ENCODE measurements at places on chromosomes 1 and 21. TPM values are rescaled to one million over a fixed set of nuclear protein-coding genes. Genes with fewer than 3 reads are reported as not detected.

GRCh38 chr1:64505944-64506655 is 36.2 kb downstream of the CACHD1 start:
- DNase-seq, result no peak

GRCh38 chr21:37582590-37582989 is 216.0 kb downstream of the DYRK1A start:
- DNase-seq, result no peak

DNA sequence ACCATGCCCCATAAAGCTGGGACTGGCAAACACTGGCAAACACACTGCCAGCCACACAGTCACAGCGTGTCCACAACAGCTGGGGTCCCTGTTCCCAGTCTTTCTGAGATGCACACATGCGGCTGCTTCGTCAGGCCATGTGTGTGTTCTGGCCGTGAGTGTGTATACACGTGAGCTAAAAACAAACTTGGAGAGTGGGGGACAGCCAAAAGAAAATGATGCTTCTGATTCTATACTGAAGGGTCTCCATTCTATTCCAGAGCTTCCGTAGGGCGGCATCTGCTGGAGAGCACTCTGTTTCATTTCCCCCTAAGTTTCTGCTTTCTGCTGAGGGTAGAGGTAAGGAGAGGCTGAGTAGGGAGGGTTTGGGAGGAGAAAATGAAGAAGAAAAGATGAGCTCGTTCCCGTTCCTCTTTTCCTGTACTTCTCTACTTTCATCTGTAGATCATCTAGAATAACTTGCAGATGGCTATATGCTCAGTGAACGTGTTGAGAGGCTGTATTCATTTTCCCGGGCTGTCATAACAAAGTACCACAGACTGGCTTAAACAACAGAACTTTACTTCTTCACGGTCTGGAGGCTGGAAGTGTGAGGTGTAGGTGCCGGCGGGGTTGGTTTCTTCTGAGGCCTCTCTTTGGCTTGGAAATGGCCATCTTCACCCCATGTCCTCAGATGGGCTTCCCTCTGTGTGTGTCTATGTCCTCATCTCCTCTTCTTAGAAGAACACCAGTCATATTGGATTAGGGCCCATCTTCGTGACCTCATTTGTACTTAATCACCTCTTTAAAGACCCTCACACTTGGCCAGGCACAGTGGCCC is 151.6 kb downstream of the TOMM20 start:
- DNase-seq, result no peak

- DNase-seq, result no peak
Observed at GRCh38 chr1:27306892-27307761, 14.8 kb upstream of the TMEM222 start.

DNA sequence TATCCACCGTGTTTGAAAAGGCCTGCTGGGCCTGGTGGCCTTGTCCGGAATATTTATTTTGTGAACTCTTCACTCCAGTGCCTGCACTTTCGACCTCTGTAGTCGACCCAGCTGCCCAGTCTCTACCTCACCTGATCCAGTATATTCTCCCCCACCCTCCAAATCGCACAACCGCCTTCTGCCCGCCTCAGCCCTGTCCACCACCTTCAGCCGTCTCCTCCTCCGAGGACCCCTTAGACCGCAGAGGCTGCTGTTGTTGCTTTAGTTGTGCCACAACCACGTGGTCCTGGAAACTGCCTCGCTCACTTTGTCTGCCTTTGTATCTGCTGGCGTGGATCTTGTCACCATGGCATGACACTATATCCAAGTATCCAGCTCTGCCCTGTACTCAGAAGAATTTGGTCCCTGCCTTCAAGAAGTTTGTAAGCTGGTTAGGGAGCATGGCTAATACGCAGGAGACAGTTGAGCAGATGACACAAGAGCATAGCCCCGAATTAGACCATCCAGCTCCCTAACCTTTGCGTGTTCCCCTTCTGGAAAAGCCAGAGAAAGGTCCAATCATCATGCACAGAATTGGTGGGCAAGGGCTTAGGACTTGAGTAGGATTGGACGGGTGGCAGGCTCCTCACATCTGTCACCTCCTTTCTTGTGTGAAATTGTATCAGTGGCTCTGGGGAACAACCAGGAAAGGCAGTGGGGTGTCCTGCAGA is 1.5 kb downstream of the PHGDH start:
- DNase-seq, result no peak

DNA sequence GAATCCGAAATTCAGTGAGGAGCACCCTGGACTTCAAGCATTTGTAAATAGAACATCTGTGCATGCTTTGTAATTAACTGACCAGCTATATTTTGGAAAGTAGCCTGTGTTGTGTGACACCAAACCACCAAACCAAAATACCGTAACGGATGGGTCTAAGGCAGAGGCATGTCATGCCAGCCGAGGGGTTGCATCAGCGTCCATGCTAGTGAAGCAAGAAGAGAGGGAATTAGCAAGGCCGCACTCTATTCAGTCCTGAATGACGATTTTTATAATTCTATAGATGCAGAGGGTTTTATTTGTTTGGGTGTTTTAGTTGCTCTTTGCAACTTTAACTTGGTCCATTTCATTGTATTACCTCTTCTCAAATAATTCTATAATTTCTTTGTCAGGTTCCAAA is 116.8 kb upstream of the SMYD2 start:
- no peak for DNase-seq

GRCh38 chr1:156149374-156150332 is 3.7 kb upstream of the SEMA4A start:
- no peak for DNase-seq

DNA sequence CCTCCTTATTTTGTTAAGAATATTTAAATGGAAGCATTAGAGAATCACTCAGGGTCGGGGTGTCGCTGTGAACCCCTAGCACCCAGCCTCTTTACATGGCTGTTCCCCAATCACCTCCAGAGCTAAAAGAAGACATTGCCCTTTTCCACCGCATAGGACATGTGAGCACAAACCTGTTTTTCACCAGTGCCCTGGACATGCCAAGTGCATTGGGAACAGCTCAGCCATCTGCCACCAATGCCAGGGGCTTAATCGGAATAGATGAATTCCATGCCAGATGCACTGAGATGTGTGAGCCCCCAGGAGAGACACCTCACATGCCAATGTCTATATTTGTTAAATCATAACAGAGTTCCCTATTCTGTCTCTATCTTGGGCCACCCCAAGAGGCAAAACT is 33.3 kb downstream of the EIF2D start:
- DNase-seq, result no peak

DNA sequence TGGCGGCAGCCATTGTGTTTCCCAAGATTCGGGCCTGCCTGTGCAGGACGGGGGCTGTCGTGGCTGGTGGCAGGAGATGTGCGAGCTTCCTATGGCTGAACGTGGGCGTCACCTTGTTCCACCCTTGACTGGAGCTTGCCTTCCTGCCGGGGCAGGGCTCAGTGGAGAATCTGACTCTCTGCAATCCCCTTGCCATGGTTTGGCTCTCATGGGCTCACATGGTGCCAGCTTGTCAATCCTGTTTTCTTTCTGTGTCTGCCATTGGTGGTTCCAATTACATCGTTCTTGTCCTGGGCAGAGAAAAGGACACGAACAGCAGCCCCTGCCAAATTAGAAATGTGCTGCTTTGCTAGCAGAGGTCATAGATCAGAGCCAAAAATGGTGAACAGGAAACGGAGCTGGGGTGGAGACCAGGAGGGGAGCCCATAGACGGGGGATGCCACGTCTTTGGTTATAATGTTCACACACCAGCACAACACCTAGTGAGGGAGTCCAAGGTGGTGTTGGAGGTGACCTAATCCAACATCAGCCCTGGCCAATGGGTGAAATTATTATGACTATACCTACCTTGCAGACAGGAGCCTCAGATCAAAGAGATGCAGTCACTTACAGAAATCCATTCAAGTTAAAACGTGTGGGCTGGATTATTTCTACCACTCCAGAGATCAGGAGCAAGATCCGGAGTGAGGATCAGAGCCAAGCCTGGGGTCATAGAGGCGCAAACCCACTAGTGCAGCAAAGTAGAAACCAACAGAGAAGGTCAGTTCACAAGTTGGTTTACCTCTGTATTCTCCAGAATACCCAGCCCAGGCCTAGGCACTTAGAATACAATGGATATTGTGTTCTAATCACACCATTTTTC is 253.1 kb downstream of the SIPA1L2 start:
- no peak for DNase-seq

GRCh38 chr21:25859235-25859929 is 124.6 kb downstream of the GABPA start:
- no peak for DNase-seq

- no peak for DNase-seq
Observed at GRCh38 chr1:183331091-183331742, 87.0 kb downstream of the NMNAT2 start.

DNA sequence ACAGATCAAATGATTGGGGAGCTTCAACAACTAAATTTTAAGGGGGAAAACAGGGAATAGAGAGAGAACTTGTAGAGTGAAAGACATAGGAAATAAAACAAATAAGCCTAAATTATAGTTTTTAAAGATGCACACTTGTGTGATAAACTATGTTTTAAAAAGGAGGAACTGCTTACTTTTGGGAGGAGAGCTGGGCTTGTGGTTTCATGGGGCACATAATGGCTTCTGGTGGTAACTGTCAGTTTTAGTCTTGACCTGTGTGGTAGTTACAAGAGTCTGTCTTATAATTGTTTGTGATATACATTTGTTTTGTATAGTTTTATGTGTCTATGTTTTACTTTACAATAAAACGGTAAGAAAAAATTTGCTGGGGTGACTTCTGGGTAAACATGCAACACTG is 165.3 kb downstream of the COL24A1 start:
- DNase-seq, result no peak

The OPRD1 gene
- total RNA-seq, result not detected

The MYBPH gene
- total RNA-seq, result not detected

The LGR6 gene
- not detected for total RNA-seq

Measured in omental fat pad (tissue), 4 donors.